ENCODE measurements at places on chromosomes 1 and 21.

GRCh38 chr1:16628361-16629111 lies 15.2 kb upstream of the NBPF1 start:
- DNase-seq: no peak

DNA sequence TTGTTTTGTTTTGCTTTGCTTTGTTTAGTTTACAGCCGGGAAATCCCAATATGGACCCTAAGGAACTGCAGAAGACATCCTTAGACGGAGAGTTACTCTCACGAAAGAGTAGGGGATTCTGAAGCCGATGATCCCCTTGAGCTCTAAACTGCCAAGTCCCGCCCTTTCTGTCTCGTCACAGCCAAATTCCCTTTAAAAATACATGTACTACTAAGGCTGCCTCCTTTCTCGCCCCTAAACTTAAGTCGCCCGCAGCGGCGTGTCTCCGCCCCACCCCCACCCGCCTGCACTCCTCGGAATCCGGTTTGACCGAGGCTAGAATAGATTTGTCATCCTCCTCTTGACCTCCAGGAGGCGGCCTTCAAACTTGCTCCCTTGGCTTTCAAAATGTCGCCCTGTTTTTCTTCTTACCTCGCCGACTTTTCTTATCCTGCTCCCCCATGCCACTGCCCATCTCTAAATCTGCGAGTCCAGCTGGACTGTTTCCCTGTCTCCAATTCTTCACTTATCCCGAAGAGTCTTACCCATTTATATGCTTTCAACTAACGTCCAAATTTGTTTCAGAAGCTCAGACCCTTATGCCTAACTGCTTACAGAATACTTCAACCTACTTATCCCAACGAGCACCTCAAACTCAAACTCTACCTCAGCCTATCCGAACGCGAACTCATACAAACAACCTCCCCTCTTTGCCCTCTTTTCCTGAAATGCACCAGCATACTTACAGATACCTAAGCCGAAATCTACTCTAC lies 10.9 kb upstream of the BOLA1 start:
- DNase-seq: peak; percentile 90

DNA sequence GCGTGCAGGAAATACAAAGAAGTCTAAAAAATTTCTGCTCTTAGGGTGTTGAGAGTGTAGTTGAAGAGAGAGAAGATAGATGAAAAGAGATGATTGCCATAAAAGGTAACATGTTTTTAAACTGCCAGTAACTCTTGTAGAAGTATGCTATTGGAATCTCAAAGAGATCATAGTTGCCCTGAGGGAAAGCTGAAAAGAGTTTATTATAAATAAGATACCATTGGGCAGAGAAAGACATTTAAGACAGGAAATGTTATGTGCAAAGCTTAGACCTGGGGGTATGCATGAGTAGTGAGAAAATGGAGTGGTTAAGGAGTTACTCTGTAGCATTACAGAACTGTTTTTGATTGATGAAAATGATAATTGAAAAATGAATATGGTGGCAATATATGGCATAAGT lies 17.6 kb downstream of the GABPA start:
- no peak for DNase-seq

DNA sequence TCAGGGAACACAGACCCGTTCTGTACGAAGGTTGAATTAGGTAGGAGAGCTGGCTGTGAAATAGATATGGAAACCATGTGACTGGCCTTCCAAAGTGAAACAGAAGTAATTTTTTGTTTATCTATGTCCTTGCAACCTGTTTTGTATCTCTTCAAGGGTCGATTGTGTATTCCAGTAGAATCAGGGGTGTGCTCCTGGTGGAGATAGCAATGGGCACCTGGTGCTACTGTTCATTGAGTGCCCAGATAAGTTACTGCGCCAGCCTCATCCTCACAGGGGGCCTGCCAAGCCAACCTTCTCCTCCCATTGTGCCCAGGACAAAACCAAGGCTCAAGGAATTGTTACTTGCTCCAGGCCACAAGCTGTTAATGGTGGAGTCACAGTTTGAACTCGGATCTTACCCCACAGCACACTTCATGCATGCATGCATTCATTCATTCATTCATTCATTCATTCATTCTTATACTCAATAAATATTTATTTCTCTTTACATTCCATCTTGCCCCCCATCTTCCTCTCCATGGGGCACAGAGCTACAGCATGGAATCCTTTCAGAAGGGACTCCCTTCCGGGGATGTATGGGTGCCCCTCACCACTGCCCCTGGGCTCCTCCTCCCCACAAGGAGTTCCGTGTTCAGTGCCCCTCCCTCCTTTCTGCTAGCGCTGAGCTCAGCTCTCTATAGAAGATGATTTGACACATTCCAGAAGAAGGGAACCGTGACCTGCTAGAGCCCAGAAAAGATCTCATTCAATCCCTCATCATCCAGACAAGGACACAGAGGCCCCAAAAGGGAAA lies 24.0 kb downstream of the ADORA1 start:
- no peak for DNase-seq

DNA sequence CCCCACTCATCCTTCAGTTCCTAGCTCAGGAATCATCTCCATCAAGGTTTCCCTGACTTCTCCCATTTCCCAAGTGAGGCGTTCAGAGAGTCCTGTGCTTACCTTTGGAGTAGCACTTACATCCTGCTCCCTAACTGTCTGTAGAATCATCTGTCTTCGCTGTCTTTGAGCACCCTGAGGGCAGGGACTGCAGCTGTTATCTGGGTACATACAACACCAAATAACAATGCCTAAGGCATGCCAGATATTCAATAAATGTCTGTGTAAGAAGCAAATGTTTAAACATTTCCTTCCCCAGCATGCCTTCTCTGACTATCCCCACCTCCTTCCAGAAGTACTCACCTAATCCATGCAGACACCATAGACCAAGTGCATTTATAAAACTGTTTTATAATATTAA lies 65.4 kb downstream of the JAK1 start:
- no peak for DNase-seq

- DNase-seq: no peak
These were observed 17.8 kb upstream of the CNTN2 start for GRCh38 chr1:205025239-205025638.

GRCh38 chr1:227915564-227916553 lies 31.9 kb downstream of the WNT9A start:
- no peak for DNase-seq

DNA sequence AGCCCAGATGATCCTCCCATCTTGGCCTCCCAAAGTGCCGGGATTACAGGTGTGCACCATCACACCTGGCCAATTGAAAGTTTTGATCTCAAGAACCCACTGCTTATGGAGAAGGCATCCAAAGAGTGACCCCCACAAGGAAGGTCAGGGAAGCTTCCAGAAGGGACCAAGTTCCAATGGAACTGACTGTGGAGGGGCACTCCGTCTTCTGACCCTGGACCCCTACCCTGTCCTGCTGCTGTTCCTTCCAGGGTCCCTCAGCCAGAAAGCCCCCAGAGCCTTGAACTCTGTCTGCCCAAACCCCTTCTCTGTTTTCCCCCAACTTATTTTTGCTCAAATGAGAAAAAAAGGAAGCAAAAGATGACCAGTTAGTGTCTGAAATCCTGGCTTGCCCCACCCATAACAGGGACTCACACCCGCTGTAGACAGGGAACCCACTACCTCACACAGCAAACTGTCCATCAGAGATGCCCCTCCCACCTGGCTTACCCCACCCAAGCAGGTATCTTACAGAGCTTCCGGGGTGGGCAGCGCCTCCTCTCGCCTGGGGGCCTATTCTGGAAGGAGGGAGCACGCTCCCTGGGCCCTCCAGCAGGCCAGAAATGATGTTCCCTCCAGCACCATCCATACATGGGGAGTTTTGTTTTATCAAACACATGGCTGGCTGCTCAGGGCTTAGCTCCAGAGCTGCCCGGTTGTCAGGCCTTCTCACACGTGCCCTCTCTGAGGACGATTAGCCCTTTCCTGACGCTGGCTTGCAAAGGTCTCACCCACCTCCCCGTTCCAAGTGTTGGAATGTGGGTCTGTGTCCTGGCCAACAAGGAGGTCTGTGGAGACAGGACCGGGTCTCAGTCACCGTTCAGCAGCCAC lies 3.1 kb upstream of the WNT3A start:
- no peak for DNase-seq

DNA sequence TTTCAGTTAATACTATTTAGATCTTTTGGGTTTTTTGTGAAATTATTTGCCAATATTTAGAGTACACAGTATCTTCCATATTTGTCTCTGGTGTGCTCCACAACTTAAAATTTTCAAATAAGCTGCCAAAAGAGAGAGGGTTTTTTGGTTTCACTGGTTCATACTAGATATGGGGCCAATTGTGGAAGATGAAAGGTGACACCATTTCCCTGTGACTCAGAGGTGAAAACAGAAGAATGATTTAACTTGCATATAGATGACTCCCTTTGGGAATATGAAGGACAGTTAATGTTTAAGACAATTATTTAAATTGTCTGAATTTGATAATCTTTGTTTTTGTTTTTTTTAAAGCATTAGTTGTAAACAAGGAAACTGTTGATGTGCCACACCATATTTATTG lies 37.5 kb downstream of the IVNS1ABP start:
- DNase-seq: peak; percentile 47

DNA sequence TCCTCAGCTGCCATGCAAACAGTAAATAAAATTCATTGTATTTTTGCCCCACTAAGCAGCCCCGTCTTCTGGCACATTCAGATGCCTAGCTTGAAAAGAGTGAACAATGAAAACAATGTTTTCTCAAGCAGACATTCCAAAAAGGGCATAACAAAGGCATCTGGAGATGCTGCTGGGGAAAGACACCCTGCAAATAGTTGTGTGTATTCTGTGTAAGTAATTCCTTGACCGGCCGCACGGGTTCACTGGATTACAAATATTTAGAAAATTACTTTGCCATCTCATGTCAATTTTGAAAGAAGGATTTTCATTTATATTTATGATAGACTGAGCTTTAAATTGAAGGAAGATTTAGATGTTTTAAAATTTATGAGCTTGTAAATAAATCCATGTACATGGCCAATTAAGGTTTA lies 142.2 kb downstream of the SLC45A1 start:
- peak; percentile 20 for DNase-seq

Data from HCEC 1CT (cell line).